Stimulated activated naive CD8-positive, alpha-beta T cell treated with anti-CD3 and anti-CD28 coated beads, Interleukin-15, Interleukin-2, amounts not matched to agents 100 U/mL and 50 U/mL, for 24 hours (primary cell): ENCODE measurements at places on chromosomes 3 and 15.
A peak's percentile ranks its signal among the peaks of the same experiment; 100 is the strongest.

GRCh38 chr3:75863130-75863529, 77.8 kb upstream of the ZNF717 start:
- no peak for DNase-seq

GRCh38 chr15:32873284-32874114, 155.7 kb downstream of the GREM1 start:
- no peak for DNase-seq

- no peak for DNase-seq
Observed at GRCh38 chr15:89428246-89428645, 68.1 kb downstream of the RHCG start.

GRCh38 chr3:129022114-129023007, 21.3 kb downstream of the EFCC1 start:
- DNase-seq: no peak

GRCh38 chr3:101333883-101334282, 13.5 kb upstream of the IMPG2 start:
- DNase-seq: no peak

GRCh38 chr3:102360183-102360860, 74.5 kb upstream of the ZPLD1 start:
- no peak for DNase-seq

GRCh38 chr3:174440741-174441587, 418.2 kb upstream of the NAALADL2 start:
- DNase-seq: peak; percentile 57

DNA sequence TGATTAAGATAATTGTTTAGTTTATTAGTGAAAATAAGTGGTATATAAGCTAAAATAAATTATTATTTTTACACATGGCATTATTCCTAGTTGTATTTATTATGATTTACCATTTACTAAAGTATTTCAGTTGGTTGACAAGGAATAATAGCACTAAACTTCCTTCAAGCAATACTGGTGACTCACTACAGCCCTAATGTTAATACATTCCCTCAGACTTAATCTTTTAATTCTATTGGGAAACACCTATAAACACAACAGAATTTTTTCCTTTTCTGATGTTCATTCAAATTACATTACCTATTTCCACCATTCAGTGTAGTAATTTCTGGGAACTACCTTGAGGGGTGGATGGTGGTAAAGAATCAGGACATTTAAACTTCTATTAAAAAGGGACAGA, 264.0 kb downstream of the TIGIT start:
- no peak for DNase-seq

- DNase-seq: no peak
Observed at GRCh38 chr3:99895131-99895696, 77.6 kb downstream of the CMSS1 start.

GRCh38 chr3:10194328-10195071, 29.8 kb downstream of the IRAK2 start:
- DNase-seq: peak; percentile 57
